A172 (cell line): ENCODE measurements at places on chromosomes 11 and 22. TPM values are rescaled to one million over a fixed set of nuclear protein-coding genes. Genes with fewer than 3 reads are reported as not detected.
A peak's percentile ranks its signal among the peaks of the same experiment; 100 is the strongest.

- DNase-seq: no peak
Observed at GRCh38 chr22:19889951-19890350, 35.3 kb upstream of the GNB1L start.

GRCh38 chr11:104565583-104565961 is 332.7 kb downstream of the CASP12 start:
- no peak for DNase-seq

DNA sequence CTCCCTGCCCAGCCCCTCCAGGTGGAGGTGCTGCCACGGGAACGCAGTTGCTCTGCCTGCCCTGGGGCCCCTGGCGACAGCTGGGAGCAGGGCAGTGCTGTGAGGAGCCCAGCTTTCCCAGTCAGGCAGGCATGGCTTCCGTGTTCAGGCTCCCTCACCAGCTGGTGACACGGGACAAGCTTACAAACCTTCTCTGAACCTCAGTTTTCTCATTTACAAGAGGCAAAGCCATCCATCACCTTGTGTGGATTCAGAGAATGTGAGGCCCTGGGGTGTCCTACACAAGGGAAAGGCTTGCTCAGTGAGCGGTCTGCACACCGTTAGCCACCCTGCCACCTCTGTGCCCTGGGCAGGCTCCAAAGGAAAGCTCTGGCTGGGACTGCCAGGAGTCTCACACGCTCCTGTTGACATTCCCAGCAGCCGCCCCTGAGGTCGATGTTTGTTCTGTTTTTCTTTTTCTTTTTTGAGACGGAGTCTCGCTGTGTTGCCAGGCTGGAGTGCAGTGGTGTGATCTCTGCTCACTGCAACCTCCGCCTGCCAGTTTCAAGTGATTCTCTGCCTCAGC is 23.5 kb downstream of the SUN2 start:
- DNase-seq: no peak

DNA sequence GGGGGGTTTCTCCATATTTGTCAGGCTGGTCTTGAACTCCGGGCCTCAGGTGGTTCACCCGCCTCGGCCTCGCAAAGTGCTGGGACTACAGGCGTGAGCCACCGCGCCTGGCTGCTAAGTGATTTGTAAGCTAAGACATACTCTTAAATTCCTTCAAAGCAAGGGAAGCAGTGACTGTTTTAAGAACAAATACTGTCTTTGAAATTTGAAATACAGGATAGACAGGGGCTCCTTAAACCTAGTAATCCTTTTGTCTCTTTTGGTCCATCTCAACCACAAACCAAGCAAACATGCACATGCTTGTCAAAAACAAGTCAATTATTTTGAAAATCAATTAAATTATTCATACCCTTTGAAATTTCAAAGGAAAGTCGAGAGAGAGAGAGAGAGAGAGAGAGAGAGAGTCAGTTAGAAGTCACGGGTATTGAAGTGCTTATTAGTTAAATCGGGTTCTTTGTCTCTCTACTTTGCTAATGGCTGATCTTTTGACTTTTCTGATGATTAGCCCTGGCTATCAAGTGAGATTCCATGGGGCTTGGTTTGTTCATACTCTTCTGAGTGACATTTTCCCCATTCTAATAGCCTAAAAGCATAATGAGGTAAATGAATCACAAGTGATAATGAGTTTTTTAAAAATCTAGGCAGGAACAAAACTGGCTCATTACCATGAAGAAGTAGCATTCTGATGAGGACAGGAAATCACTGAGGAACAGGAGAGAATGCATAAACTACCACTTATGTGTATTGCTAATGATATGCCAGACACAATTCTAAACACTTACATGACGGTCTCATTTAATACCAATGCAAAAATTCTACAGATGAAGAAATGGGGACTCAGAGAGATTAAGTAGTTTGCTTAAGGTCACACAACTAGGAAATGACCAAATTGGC is 48.0 kb downstream of the MCHR1 start:
- DNase-seq: no peak

GRCh38 chr11:125345421-125346178 is 150.5 kb downstream of the FEZ1 start:
- DNase-seq: peak; percentile 28

- DNase-seq: no peak
Observed at GRCh38 chr11:64164392-64165312, 1.3 kb downstream of the MACROD1 start.

GRCh38 chr11:118229274-118229847 is 4.5 kb upstream of the JAML start:
- DNase-seq: no peak

GRCh38 chr11:123249354-123249753 is 54.3 kb upstream of the CLMP start:
- DNase-seq: peak; percentile 4

GRCh38 chr22:50624347-50625130 is 3.4 kb downstream of the ARSA start:
- DNase-seq: no peak

DNA sequence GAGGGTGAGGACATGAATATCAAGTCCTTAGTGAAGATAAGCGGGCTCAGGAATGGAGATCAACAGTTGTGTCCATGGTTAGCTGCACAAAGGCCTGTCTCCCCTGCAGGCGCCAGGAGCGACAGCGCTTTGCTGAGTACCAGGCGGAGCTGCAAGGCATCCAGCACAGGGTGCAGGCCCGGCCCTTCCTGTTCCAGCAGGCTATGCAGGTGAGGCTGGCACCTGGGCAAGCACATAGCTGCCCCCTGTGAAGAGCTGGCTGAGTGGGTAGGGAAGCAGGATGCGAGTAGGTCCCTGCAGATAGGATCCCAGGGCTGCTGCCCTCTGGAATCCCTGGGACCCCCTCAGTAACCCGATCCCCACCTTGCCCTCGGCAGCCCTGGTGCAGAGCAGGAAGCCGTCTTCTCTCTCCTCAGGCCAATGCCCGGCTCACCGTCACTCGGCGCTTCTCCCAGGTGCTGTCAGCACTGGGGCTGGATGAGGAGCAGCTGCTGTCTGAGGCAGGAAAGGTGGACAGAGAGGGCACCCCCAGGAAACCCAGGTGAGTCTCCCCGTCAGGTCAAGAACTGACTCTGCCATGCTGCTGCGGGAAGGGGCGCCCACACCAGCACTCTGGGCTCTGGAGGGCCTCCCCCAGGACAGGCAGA is 2.6 kb upstream of the SART1 start:
- no peak for DNase-seq

DNA sequence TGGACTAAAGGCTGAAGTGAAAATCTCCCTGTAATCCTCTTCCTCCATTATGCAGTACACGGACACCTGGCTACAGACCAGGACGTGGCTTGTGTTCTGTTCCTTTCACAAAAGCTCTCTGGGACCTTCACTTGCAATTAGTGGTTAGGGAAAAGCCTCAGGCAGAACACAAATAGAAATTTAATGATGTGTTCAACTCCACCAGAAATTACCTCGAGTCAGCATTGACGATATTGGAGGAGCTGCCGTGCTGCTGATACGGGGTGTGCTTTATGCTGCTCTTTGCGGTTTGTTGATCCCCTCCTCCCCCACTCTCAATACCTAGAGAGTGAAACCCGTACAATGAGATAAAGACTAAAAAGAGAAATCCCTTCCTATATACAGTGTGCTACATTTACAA is 48.9 kb downstream of the POLD3 start:
- no peak for DNase-seq

GRCh38 chr11:46498179-46498578 is 95.6 kb downstream of the AMBRA1 start:
- no peak for DNase-seq

DNA sequence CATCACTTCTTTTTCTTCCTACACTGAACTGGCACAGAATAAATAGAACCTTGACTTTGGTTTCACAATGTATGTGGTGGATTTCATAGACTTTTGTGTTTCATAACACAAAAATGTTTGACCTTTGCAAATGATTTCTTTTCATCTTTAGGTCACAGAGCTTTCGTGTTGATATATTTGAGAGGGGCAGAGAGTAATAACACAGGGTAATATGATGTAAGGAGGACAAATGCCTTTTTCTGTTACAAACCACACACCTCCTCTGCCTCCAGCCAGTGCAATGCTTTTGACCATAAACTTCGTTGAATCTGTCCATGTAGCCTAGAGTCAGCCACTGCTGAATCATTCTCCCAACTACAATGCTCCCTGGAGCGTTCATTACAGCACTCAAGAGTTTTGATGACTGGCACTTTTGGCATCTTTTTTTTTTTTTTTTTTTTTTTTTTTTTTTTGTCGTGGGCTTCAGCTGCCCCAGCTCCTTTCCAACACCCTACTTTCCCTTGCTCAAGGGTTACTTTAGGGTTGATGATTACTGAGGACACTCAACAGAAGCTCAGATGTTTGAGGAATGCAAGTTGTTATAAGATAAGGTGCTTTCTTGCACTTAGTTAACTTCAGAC is 11.4 kb upstream of the CAT start:
- peak; percentile 80 for DNase-seq

DNA sequence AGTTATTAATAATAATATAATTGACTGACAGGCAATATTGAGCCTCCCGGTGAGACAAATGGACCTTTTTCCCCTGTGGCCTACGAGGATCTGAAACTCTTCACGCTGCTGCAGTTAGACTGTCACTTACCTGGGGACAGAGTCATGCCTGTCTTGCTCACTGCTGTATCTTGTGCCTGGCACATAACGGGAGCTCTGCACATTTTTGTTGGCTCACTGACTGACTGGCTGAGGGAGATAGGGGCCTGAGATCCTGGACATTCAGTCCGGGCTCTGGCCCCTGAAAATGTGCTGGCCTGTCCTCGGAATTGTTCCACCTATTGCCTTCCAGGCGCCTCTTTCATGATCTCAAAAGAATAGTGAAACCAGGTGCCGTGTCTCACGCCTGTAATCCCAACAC is 743 bp upstream of the CD3D start:
- DNase-seq: no peak

- no peak for DNase-seq
Observed at GRCh38 chr22:44026066-44026629, 2.0 kb downstream of the PARVB start.

DNA sequence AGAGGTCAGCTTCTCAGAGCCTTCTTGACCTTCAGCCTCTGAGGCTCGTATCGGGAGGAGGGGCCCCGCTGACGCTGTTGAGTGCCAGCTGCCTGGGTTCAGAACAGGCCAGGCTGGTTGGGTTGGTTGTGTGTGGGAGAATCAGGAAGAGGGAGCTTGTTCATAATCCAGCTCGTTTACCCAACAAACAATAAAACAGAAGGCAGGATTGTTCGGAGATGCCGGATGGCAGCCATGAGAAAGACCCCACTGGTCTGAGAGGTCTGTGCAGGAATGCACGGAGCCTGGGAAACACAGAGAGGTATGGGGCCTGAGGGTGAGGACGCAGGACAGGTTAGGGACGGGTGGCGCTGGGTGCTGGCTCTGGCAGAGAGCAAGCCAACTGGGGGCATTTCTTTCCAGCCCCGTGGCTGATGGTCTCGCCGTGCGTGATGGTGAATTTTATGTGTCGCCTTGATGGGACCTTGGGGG is 31.6 kb upstream of the SHANK2 start:
- no peak for DNase-seq

DNA sequence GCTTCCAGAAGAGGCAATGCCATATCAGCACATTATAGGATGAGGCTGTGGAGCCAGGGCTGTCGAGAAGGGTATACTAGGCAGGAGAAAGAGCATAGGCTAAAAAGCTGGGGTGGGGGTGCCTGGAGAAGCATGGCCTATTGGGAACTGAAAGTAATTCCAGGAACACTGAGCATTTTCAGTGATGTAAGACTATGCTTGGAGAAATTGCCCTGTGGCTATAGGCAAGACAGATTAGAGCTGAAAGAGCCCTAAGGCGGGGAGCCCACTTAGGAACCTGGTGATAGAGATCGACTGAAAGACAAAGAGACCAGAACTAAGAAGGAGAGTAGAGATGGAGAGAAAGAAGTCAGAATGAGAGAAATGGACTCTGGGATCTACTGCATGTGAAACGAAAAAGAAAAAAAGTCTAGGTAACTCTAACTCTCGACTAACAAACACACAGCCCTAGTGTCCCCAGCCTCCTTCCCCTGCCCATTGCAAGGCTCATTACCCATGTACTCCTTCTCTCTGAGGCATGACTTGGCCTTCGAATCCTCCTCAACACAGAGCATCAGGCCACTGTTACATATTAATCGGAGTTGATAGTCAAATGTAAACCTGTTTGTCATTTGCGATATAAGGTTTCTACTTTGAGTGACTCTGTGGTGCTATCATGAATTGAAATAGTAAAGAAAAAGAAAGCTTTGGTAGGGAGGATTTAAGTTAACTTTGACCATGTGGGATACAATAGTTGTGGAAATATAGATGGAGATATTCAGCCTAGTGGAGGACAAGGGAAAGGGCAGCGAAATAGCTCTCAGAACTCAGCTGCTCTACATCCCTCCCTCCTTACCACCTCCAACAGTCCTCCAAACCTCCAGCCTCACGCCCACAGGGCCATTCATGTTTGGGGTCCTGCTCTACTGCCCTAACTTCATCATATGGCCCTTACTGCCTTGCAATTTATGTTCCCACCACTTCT is 52.3 kb upstream of the BMAL1 start:
- DNase-seq: no peak

- peak; percentile 47 for DNase-seq
Observed at GRCh38 chr22:25048659-25049647, 96.4 kb downstream of the KIAA1671 start.

- peak; percentile 73 for DNase-seq
Observed at GRCh38 chr11:12862696-12863469, 146.2 kb upstream of the RASSF10 start.

- no peak for DNase-seq
Observed at GRCh38 chr11:73559743-73560142, 38.2 kb downstream of the FAM168A start.

GRCh38 chr11:72958791-72959190 is 144.6 kb downstream of the ATG16L2 start:
- no peak for DNase-seq

Gene ANO5
- total RNA-seq: 0.02 and 0.14 TPM in 2 replicates

Gene RASSF10
- total RNA-seq: not detected in 2 replicates

Gene ZFP91
- total RNA-seq: 49.2 and 60.5 TPM in 2 replicates

Gene NOX4
- total RNA-seq: not detected in 2 replicates

Gene ADAMTS8
- total RNA-seq: not detected in 2 replicates

Gene SYNGR1
- total RNA-seq: 2.4 and 2.9 TPM in 2 replicates

Gene OR10D3
- not detected in 2 replicates for total RNA-seq

Gene ADM2
- not detected in 2 replicates for total RNA-seq

Gene CFAP300
- total RNA-seq: 9.0 and 9.1 TPM in 2 replicates

Gene MGAT3
- total RNA-seq: 1.3 and 3.1 TPM in 2 replicates

Gene FGF4
- total RNA-seq: not detected in 2 replicates

Gene FAM227A
- total RNA-seq: 0.83 and 2.5 TPM in 2 replicates
